ENCODE measurements at places on chromosomes 4 and X.

GRCh38 chr4:128286474-128287058 lies 1.0 kb downstream of the PGRMC2 start:
- DNase-seq: no peak

- DNase-seq: no peak
These were observed 27.8 kb upstream of the TMEM164 start for GRCh38 chrX:109974906-109975655.

- DNase-seq: no peak
These were observed 15.5 kb downstream of the PAGE4 start for GRCh38 chrX:49844611-49845010.

- no peak for DNase-seq
These were observed 145.4 kb downstream of the EMCN start for GRCh38 chr4:100372432-100372831.

- no peak for DNase-seq
These were observed 25.9 kb downstream of the HOPX start for GRCh38 chr4:56655209-56655626.

DNA sequence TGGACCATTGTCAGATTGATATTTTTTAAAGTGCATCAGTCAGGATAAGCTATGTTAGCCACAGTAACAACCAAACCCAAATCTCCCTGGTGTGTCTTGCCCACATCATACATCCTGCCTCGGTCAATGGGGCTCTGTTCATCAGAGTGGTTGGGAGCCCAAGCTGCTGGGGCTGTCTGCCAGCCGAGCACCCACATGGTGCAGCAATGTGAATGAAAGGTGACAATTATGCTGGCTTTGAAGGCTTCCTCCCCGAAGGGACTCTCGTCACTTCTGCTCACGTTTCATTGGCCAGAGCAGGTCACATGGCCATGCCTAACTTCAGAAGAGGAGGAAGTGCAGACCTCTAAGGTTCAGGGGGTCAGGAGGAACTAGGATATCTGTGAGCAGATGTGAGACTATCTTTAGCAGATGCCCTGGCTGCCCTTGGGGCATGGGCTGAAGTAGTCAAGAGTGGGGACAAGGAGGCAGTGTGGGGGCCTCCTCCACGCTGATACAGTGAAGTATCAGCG lies 1.3 kb upstream of the JAKMIP1 start:
- DNase-seq: no peak

All from AG09309 (cell line).